NCI-H1048 (cell line): ENCODE measurements at places on chromosomes 12 and 14.

DNA sequence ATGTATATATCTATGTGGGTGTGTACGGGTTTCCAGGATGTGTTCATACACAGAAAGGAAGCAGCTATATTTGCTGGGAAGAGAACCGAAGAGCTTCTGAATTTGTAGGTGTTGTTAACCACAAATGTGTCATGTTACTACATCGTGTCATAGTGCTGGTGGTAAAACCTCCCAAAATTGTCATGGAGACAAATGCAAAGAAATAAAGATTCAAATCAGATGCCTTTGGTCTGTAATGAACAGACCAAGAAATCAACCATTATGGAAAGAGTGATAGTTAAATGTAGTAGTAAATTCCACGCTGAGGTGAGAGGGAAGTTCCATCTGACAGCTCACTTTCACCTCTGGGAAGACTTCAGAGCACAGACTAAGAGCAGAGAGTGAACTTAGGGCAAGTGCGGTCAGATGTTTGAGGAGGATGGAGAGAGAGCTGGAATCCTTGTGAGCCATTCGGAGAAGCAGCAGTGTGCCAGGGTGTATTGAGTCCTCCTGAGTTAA, 487.5 kb downstream of the TMEM121 start:
- no peak for DNase-seq

GRCh38 chr12:105723494-105723893, 393.0 kb downstream of the C12orf75 start:
- no peak for DNase-seq

DNA sequence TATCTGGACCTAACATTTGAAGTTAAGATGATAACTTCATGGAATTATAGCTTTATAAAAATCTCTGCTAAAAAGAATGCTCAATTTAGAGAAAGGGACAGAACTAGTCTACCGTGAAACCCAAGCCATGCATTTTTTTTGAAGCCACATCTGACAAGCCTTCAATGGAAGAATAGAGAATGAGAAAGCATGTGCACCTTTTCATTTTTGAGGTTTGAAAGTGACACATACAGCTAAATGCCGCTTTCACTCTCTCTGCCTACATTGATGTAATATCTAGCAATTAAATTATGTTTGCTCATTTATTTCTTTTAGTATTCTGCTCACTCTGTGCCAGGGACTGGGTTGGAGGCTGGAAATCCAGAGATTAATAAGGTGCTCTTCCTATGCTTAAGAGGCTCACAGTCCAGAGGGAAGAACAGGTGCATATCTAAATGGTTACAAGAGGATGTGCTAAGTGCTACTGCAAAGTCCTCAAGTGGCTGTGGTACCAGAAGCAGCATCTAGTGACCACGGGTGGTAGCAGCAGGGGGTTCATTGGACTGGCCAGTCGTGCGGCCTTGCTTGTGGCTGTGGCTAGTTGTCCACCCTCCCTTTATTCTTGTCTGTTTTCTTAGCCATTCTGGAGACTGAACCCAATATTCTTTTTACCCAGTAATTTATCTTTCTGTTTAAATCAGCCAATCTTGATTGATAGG, 60.4 kb downstream of the PPP1R36 start:
- DNase-seq = no peak

DNA sequence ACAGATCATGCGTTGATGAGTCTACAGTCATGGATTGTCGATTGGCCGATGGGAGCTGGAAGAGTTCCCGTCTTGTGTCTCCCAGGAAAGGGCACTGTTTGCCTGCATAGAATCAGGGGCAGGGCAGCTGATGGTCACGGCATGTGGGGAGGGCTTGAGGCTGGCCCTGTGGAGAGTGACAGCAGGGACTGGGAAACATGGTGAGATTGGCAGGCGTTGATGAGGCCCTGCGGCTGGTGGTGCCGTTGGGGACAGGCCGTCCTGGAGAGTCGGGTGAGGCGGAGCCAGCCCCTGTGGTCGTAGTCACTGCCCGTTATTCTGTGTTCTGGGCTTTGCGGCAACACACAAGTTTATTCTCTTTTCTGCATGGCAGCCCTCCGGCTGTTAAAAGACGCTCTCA, 52.9 kb downstream of the TECPR2 start:
- DNase-seq = no peak

- DNase-seq = no peak
Measured at GRCh38 chr12:31989571-31990362, 30.6 kb downstream of the RESF1 start.

DNA sequence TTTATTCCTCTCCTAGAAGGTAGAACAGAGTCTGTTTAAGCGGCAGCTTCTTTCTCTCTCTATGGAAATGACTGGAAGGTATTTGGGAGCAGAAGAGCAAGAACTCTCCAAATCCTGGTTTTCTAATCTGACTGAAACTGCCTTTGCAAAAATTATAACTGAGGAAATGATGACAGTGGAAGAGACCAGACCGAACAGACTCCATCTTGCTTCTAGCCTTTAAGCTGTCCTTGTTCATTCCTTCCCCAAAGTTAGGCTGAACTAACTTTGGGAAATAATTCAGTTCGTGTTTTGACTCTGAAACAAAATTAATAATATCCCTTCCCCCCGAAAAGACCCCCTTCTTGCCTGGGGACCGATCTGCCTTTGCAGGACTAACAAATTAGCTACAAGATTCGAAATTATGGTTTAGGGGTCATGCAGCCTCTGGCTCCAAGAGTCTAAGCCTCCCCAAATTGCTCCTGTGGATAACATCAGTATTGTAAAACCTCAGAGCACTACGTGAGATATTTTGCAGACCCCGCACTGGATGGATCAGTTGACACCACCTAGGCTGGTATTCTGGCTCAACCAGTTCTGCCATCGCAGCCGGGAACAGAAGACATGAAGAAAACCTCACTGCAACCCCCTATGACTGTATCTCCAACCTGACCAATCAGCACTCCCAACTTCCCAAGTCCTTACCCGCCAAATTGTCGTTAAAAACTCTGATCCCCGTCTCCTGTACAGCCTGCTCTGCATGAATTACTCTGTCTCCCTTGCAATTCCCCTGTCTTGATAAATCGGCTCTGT, 14.1 kb downstream of the SELPLG start:
- no peak for DNase-seq

DNA sequence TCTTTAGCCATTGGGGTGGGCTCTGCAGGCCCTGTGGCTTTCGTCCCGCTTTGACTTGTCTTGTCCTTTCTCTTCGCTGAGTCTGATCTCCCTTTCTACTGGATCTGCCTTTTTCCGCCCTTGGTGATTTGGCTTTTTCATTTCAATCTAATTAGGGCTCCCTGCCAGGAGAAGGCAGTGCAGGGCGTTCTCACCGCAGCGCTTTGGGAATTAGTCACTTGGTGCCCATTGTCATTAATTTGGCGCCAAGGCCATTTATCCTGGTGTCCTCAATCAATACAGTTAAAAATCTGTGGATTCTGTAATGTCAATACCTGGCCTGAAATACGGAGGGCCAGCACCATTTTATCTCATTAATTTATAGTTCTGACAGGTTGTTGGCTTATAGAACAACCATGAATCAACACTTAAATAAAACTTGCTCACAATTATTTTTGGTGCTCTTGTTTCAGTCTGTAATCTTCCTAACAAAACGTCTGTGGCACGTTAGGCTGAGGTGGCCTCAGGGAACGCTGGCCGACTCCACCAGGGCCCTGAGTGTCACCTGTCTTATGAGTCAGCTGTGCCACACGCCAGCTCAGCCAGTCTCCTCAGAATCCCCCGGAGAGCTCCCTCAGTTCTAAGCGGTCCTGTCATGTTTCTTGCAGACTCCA, 115.7 kb downstream of the BEGAIN start:
- DNase-seq = no peak

GRCh38 chr14:23513005-23513817, 38.4 kb downstream of the ZFHX2 start:
- DNase-seq = no peak

DNA sequence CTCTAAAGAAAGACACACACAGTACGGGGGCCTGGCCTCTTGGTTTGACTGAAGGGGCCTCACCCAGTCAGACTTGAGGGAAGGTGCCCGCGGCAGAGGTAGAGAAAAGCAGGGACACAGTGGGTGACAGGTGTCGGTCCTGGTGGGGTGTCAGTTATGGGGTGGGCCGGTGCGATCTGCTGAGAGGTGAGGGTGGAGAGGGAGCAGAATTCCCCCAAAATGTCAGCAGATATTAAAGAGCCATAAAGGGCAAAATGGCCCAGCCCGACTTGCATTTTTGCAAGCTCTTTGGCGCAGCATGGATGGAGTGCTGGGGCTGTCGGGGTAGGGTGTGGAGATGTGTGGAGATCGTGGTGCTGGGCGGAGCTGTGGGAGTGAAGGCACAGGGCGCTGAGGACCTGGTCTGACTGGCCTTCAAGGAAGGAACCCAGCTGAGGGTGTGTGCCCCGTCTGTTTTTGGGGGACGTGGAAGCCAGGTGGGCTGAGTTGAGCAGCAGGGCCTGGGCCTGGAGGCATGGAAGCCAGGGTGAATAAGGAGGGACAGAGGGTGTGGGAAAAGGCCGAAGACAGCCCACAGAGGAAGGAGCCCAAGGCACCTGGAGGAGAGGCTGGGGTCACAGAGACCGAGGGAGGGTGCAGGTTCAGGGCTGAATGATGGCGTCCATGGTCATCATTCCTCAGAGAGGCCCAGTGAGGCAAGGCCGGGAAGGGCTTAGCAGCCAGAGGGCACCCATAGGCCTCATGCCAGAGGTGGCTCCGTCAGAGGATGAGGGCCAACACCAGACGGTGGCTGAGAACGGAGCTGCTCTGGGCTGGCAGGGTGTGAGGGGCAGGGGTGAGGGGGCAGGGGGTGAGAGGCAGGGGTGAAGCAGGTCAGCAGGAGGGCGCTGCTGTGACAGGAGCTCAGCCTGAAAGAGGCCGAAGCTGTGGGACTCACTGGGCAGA, 48.2 kb upstream of the DYNC1H1 start:
- no peak for DNase-seq

DNA sequence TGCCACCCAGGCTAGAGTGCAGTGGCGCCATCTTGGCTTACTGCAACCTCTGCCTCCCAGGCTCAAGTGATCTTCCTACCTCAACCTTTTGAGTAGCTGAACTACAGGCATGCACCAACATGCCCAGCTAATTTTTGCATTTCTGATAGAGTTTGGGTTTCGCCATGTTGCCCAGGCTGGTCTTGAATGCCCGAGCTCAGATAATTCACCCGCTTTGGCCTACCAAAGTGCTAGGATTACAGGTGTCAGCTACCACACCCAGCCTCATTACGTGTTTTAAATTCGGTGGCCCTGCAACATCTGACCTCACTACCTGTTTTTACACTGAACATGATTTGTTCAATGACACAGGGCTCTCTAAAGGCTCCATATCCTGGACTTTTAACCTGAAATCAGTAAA, 22.9 kb upstream of the RDH16 start:
- no peak for DNase-seq
